ENCODE measurements at places on chromosomes 13 and 19.

DNA sequence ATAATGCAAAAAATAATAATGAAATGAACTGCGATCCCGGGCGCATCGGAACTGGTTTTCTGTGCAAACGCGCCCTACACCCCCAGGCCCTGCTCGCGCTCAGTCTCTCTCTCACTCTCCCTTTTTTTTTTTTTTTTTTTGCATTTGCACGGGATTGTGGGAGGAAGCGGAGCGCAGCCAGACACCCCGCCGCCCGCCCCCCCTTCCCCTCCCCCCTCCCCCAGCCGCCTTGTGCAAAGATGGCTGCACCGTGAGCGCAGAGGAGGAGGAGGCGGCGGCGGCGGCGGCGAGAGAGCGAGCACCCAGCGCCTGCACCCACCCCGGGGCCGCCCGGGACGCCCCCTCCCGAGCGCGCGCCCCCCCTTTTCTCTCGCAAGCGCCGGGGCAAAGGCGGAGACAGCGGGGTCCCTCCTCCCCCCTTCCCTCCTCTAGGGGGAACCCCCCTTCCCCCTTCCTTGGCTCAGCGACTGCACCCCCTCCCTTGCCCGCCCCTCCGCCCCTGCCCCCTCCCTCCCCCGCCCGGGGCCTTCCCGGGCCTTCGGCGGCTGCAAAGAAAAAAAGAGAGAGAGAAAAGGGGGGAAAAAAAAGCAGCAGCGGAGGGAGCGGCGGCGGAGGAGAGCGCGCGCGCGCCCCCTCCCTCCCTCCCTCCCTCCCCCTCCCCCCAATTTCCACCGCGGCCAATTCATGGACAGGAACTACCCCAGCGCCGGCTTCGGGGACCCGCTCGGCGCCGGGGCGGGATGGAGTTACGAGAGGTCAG, at the start of gene PRR12:
Gene PRR12 (plus strand): TSS at position 212 of the 760 bp plus-strand sequence. CDS start 473 bp downstream, at position 685.
- peak; percentile 63 for DNase-seq

GRCh38 chr13:79457390-79457789, 23.6 kb upstream of the NDFIP2 start:
- no peak for DNase-seq

GRCh38 chr19:13408889-13409518, 97.3 kb downstream of the CACNA1A start:
- peak; percentile 3 for DNase-seq

DNA sequence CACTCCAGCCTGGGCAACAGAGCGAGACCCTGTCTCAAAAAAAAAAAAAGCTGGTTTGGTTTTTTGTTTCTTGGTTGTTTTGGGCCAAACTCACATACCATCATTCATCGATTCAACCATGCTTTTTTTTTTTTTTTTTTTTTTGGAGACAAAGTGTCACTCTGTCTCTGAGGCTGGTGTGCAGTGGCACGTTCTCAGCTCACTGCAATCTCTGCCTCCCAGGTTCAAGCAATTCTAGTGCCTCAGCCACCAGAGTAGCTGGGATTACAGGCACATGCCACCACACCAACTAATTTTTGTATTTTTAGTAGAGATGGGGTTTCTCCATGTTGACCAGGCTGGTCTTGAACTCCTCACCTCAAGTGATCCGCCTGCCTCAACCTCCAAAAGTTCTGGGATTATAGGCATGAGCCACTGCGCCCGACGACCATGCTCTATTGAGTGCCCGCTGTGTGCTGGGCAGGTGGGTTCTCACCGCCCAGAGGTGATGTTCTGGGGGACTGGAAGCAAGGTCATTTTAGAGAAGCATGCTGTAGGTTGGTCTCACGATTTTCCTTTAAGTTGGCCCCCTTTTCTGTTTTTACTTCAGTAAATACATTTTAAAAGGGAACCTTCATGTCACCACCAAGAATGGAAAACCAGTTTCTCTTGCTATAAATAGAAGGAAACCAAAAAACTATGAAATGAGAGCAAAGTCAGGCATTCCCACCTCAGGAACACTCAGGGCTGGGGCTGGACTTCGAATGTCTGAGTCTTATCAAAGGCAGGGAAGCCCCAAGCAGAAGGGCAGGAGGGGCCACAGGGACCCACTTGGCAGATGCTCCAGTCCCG, 8.3 kb upstream of the JUND start:
- DNase-seq: no peak

- DNase-seq: no peak
These were observed 6.0 kb downstream of the POP4 start for GRCh38 chr19:29612121-29612520.

GRCh38 chr13:98751367-98751782, 1.1 kb downstream of the SLC15A1 start:
- no peak for DNase-seq

GRCh38 chr13:106284358-106284757, 251.1 kb downstream of the EFNB2 start:
- DNase-seq: no peak

DNA sequence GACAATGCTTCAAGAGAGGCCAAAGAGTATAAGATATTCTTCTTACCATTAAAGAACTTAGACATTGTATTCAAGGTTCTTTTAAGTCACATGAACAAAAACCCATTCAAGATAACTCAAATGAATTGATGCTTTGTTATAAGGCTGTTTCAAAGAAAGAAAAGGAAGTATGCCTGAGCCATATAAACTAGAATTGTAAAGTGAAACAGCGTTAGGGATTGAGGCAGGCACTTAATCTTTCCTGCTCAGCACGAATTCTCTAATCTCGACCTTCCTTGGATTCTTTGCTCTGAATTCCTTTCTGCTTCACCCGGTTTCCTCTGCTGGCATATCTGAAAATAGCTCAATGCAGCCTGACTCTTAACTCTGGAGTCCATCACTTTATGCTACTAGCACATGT, 595.4 kb downstream of the DIAPH3 start:
- DNase-seq: no peak

DNA sequence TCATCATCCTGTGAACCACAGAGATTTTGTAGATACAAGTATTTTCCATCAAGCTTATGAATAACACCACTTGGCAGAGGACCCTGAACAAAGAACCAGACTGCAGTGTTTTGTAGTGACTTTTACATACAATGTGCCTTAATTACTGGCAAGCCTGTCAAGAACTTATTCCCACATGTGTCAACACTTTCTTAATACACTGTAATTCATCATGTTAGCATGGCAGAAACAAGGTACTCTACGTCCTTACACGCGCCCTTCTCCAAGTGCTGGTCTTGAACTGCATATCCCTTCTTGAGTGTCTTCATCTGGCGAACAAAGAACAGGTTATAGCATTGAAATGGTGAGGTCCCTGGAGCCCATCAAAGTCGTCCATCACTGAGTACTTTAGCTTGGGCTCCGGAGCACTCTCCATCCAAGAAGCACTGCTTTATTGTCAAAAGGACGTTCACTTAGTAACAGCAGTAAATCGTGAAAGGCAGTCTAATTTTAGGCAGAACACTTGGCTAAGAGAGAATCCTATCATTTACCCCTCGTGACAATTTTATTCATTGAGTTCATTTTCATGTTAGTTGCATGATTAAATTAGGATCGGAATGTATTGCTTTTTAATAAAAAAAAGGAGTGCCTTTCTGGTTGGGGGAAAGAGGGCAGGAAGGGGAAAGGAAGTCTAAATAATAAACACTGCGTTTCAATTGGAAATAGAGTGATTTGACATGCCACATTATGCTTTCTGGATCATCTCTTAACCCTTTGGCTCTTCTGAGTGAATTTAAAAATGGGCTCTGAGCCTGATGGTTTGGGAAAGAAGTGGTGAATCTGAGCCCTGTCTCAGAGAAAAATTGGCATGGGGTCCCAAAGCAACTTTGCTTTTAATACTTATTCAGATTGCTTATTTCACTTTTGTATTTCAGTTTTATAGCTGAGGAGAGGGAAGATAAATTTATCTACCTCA, 376.1 kb downstream of the DLEU7 start:
- no peak for DNase-seq

DNA sequence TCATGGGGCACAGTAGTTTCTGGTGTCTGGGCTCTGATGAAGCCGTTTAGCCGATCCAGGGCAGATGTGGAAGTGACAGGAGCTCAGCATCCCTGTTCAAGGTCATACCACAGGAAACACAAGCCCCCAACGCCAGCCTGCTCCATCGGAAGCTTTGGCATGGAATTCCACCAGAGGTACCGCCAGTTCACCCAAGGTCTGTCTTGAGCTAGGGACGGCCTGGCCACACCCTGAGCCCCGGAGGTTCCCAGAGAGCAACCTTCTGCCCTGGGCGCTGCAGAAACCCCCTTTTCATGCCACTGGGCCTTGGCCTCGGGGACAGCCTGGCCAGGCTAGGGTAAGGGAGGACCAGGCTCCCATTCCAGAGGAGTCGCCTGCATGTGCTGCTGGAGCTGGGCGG, 39.4 kb upstream of the TPM4 start:
- no peak for DNase-seq

- DNase-seq: no peak
These were observed 79.8 kb upstream of the FLT1 start for GRCh38 chr13:28574617-28575142.

DNA sequence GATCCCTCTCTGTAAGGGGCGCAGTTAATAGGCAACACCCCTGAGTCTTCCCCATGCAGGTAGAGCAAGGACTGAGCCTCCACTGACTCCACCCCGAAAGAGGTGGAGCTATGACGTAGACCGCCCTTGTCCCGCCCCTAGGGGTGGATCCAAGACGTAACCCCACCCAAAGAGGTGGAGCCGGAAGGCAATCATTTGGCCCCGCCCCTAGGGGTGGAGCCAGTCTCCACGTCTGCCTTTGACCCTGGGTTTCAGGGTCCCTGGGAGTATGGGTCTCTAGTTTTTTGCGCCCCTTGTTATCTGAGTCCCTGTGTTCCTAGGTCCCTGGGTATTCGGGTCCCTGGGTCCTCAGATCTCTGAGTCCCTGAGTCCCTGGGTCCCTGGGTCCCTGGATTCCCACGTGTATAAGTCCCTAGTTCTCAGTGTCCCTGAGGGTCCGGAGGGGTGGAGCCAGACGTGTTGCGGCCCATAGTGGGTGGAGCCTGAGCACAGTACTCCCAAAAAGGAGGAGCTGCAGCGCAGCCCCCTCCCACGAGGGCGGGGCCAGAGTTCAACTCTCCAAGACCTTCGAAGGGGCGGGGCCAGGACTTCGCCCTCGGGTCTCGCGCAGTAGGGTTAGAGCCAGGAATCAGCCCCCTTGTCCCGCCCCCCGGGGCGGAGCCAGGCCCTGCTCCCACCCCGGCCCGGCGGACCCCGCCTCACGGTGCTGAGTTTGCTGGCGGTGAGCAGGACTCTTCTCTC, 5.3 kb downstream of the DENND1C start:
- DNase-seq: peak; percentile 59

GRCh38 chr13:100815476-100816046, 141.0 kb upstream of the TMTC4 start:
- no peak for DNase-seq

DNA sequence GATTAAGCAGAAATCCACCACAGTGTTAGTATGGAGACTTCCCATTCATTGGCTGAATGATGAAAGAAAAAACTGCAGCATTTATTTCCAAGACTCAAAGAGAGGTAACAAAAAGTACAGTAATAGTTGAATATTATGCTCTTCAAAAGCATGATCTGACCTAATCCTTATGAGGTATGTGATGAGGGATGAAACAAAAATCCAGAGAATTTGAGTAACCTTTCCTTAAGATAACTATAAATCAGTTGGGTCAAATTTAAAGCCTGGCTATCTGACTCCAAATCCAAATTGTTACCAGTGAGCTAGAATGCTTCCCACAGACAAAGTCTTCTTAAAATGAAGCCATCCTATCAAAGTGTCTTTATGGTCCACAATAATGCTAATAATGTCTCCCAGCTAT, 38.1 kb downstream of the NUFIP1 start:
- DNase-seq: no peak

- no peak for DNase-seq
These were observed 17.2 kb upstream of the GJB2 start for GRCh38 chr13:20209948-20210347.

DNA sequence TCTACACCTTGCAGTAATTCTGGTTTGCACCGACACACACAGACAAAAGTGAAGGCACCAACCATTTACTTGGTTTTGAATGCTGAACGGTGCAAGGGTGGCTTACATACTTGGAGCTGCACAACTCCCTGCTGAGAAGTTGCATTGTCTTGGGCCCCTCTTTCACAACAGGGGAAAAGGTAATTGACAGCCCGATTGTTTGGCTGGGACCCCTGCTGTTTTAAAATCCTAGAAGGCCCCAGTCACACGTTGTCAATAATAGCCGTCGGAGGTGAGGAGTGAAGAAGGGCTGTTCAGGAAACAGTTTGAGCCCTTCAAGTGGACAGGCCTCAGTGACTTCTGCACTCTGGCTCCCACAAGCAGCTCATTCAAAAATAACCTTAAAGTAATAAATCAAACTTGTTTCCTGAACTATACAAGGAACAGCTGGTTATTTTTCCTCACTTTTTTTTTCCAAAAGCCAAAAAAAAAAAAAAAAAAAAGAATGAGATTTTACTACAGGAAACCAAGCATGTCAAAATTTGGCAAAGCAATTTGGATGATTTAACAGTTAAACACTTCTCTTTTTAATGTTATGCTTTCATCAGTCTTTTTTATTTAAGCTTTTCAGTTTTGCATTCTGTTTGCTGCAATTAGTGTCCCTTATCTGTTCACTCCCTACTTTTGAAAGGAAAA, 19.0 kb upstream of the SPRY2 start:
- no peak for DNase-seq

GRCh38 chr13:62014299-62014698, 598.6 kb upstream of the PCDH20 start:
- DNase-seq: no peak

GRCh38 chr13:35485424-35485823, 8.9 kb upstream of the MAB21L1 start:
- DNase-seq: no peak

- no peak for DNase-seq
These were observed 237.6 kb upstream of the MAB21L1 start for GRCh38 chr13:35714121-35714520.

DNA sequence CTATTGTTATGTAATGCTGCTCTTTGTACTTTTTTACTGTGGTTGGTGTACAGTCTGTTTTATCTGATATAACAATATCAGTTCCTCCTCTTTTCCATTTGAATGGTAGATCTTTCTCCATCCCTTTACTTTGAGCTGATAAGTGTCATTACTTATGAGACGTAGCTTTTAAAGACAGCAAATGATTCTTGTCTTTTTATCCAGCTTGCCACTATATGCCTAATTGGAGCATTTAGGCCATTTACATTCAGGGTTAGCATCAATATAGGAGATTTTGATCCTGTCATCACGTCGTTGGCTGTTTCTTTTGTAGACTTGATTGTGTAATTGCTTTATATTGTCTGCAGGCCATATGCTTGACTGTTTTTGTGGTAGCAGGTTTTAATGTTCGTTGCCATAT, 894.2 kb upstream of the ATXN8OS start:
- DNase-seq: no peak

All from substantia nigra (tissue), 51 donors.